CD4-positive, alpha-beta T cell treated with Interleukin-4 for 4 hours (primary cell): ENCODE measurements at places on chromosomes 3 and 15.

- no peak for DNase-seq
Observed at GRCh38 chr3:49759226-49759625, 27.1 kb downstream of the IP6K1 start.

DNA sequence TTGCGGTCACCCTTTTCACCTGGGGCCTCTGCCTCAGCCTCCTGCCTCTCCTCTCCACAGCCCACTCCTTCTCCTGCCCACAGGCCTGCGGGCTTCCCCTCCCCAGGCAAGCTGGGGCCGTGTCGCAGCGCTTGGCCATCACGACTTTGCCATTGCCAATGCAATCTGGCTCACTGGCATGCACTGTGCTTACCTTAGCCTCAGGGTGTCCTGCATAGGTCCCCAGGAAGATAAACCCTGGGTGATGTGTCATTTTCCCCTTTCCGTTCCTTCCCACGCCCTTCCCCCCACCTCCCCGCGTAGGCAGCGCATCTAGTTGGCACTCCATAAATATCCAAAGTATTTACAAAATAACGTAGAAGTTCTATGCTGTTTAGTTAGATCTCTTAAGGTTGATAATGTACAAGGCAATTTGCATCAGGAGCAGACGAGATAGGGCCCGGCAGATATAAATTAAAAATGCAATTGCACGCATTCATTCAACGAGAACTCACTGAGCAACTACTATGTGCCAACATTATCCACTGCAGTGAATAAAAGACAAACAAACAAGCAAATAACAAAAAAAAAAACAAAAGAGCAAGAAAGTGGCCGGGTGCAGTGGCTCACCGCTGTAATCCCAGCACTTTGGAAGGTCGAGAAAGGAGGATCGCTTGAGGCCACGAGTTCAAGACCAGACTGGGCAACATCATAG is 973 bp upstream of the COPG1 start:
- DNase-seq: no peak

DNA sequence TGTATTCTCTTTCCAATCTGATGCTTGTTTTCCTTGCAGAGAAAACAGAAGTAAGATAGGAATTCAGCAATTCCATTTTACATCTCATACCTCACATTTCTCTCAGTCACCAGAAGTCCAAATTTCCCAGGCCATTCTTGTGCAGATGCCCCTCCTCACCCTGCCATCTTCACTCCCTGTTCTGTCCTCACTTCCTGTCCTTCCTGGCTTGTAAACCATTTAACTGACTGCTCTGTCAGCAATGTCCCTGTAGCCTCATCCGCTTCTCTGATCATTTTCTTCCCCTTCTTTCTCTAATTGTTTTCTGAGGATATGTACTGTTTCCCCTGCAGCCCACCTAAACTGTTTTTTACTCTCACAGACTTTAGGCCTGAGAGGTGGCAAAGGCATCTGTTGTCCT is 40.3 kb downstream of the BLM start:
- no peak for DNase-seq

- DNase-seq: no peak
Observed at GRCh38 chr3:141921316-141921715, 44.9 kb downstream of the ATP1B3 start.

DNA sequence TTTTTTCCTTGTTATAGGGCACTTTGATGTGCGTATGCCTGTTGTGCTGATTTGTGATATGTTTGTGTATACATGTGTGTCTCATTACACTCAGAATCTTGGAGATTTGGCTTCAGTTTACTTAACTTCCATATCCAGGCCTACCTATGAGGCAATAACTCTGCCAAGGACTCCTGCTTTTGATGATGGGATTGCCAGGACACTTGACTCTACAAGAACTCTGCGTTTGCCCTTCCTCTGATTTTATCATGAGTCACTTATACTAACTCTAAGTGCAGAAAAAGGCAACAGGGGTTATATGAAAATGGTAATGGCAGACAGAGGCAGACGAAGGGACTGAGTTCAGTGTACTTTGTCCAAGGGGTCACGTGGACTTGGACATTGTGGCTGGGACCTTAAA is 33.6 kb downstream of the MCTP2 start:
- no peak for DNase-seq

GRCh38 chr3:78255403-78255802 is 1215.5 kb downstream of the ROBO2 start:
- no peak for DNase-seq

DNA sequence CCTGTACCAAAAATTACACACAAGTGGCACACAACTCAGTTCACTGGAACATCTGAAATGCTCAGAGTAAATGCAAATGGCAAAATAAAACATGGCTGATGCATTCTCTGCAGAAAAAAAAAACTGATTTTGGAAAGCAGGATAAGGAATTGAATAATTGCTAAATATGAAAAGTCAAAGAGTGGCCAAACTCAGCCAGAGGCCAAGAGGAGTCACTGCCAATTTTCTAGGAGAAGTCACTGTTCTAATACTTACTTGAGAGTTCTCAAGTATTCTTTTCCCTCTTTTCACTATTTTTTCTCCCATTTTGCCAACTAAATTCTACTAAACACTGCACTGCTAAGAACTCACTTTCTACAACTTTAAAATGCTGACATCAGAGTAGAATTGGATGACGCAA is 1018.6 kb downstream of the TUSC7 start:
- DNase-seq: no peak

DNA sequence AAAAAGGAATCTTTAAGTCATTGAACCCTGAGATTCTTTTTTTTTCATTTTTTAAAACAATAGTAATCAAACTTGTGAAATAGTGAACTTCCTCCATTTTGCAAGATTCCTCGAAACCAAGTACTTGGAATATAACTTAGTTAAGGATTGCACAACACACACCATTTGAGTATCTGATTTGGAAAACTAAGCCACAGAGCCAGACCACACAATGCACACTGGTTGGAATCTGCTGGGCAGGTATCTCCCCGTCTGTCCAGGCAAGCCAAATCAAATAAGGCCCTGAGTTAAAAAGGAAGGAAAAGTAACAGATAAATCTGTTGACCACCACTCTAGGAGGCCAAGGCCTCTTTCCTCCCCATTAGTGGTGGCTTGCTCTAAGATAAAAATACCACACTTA is 177.5 kb upstream of the ICE2 start:
- DNase-seq: no peak

- DNase-seq: no peak
Observed at GRCh38 chr15:53580366-53580765, 179.1 kb downstream of the WDR72 start.

- no peak for DNase-seq
Observed at GRCh38 chr3:13276438-13277195, 143.5 kb downstream of the NUP210 start.

GRCh38 chr3:122892118-122892960 is 97.5 kb downstream of the SLC49A4 start:
- DNase-seq: no peak

DNA sequence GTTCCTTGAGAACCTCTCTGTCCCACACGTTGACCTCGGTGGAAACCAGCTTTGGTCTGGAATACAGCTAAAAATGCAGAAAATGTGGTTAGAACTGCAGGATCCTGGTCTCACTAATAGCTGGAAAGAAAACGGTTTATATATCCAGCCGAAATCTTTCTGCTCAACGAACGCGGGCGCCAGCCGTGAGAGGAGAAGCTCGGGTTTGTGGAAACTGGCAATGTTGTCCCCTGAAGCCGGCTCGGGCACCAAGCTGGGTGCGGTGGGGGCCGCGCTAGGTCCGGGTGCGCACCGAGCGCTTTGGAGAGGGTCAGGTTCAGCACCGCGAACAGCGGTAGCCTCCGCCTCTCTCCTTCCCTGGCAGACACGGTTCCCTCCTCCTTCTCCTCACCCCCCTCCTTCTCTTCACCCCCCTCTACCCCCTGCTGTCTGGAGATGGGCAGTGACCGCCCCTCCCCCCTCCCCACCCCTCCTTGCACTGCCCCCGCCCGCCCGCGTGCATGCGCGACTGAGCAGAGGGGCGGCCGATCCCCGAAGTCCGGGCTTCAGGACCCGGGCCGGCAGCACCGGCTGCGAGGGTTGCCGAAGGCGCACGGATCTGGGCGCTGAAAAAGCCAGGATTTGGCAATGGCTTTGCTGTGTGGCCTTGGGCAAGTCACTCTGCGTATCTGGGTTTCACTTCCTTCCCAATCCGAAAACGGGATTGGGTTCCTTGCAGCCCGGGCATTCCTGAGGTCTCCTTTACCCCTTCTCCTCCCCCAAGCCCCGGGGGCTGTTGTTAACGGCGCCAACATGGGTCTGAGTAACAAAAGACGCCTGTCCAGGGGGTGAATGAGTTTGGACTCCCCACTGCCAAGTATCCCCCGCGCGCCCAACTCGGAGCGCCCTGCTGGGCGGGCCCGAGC is at the start of gene SKOR1:
TSS of gene SKOR1 (plus strand) at position 534 of the 905 bp plus-strand sequence. CDS start at position 628, 94 bp downstream.
- no peak for DNase-seq

GRCh38 chr3:44077267-44077666 is 164.4 kb upstream of the TOPAZ1 start:
- no peak for DNase-seq

DNA sequence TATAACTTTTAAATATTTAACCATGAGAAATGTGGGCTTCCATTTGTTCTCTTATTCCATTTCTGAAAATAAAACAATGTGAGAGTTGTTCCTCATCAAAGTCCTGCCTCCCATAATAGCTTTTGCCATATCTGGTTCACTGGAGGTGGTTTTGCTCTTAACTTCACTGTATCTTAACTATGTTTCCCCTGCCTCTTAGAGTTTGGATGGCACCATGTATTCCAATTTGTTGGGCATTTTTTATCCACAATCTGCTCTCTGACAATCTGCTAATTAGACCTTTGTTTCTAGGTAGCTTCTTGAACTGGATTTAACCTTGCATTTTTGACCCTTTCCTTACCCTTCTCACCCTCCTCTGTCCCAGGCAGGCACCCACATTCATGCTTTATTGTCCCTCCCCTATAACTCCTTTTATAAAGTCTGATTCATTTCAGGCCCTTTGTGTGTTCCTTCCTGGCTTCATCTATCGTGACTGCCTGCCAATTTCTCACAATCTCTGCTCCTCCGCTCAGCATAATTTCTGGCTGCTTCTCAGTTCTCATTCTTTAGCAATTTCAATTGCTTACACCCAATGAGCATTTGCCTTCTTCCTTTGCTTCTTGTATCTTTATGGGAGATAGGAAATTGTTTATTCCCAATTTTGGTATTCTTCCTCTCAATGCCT is 144.2 kb upstream of the ARHGEF26 start:
- no peak for DNase-seq

DNA sequence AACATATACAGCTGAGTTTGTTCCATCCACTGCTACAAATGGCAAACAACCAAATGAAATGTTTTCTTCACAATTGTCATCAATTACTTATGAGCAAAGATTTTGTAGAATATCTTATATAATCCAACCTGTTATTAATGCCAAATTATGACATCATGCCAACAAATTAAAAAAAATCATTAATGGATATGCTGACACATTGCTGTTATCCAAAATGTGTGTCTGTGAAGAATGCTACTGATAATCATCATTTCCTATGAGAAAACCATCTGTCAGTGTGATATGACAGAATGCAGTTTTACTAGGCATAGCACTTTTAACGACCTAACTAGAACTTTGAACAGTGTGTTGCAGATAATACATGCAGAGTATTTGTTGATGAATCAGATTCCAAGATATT is 556.5 kb upstream of the KCNMB2 start:
- DNase-seq: no peak

DNA sequence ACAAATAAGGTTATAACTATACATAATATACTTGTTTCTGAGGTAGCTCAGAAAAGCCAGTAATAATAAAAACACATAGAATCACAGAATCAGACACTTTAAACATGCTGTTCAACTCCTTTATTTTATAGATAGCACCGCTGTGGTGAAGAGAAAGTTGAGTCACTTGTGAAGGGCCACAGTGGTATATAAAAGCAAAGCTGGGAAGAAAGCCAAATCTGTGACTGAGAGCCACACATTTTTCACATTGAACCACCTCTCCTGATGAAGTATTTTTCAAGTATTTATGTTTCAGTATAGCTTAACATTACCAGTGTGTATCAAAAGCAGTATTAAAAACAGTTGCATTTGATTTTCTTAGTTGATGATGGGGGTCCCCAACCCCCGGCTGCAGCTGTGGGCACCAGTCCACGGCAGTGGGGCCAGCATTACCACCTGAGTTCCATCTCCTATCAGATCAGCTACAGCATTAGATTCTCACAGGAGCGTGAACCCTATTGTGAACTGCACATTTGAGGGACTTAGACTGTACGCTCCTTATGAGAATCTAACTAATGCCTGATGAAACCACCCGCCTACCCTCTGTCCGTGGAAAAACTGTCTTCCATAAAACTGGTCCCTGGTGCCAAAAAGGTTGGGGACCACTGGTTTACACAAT is 46.2 kb downstream of the TBL1XR1 start:
- peak; percentile 77 for DNase-seq

DNA sequence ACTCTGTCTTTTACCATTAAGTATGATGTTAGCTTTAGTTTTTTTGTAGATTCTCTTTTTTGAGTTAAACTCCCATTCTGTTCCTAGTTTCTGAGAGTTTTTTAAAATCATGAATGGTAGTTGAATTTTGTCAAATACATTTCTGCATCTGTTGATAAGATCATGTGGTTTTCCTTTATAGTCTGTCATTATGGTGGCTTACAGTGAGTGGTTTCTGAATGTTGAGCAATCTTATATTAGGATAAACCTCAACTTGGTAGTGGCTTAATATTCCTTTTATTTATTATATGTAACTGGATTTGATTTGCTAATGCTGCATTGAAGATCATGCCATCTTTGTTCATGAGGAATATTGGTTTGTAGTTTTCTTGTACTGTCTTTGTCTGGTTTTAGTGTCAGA is 34.8 kb downstream of the NEO1 start:
- DNase-seq: no peak

GRCh38 chr3:61297821-61298220 is 46.6 kb upstream of the FHIT start:
- DNase-seq: no peak

GRCh38 chr3:118859950-118860349 is 174.7 kb downstream of the IGSF11 start:
- DNase-seq: no peak

- peak; percentile 10 for DNase-seq
Observed at GRCh38 chr3:48503401-48504050, 448 bp downstream of the SHISA5 start.

GRCh38 chr3:59056706-59057105 is 6.9 kb upstream of the CFAP20DC start:
- peak; percentile 2 for DNase-seq

DNA sequence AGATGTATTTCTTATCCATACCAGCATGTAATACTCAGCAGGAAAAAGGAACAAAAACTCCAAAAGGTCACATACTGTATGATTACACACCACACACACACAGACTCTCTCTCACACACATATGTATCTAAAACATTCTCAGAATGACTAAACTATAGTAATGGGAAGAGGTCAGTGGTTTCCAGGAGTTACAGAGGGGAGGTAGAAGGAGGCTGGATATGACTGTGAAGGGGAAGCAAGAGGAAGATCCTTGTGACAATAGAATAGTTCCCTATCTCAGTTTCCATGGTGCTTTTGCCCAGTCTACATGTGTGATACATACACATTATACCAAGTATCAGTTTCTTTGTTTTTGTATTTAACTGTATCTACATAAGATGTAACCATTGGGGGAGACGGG is 190.1 kb downstream of the IL5RA start:
- DNase-seq: no peak

GRCh38 chr15:78063217-78063616 is 14.3 kb downstream of the TBC1D2B start:
- no peak for DNase-seq
